Stimulated activated CD8-positive, alpha-beta memory T cell treated with anti-CD3 and anti-CD28 coated beads, Interleukin-7, amount 100 ng/mL, for 1 hour (primary cell): ENCODE measurements at places on chromosomes 6 and 20.

- DNase-seq, result no peak
Measured at GRCh38 chr6:7142918-7143475, 35.2 kb downstream of the RREB1 start.

- DNase-seq, result no peak
Measured at GRCh38 chr6:139531148-139532115, 157.0 kb upstream of the CITED2 start.

GRCh38 chr6:20204512-20204894 lies 7.8 kb downstream of the MBOAT1 start:
- no peak for DNase-seq

- no peak for DNase-seq
Measured at GRCh38 chr6:127382413-127382812, 39.0 kb upstream of the ECHDC1 start.

- DNase-seq, result no peak
Measured at GRCh38 chr6:8087870-8088754, 14.2 kb downstream of the EEF1E1 start.

GRCh38 chr6:52138284-52138683 lies 47.9 kb upstream of the IL17A start:
- DNase-seq, result no peak

DNA sequence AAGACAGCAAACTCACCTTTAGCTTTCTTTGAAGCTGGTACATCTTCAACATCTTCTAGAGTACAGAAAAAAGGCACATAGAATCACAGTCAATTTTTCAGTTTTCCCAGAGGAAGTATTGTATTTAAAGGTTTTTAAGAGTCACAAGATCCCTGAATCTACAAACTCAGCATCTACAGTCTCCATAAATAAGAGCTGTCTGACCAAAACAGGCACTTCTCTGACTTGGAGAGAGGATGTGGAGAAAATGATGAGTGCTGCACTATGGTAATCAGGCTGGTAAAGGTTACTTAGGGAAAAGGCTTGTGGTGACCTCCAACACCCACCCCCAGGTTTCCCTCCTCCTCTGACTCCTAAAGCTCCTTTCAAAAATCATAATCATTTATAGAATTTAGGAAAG lies 228.0 kb downstream of the CLVS2 start:
- DNase-seq, result no peak

DNA sequence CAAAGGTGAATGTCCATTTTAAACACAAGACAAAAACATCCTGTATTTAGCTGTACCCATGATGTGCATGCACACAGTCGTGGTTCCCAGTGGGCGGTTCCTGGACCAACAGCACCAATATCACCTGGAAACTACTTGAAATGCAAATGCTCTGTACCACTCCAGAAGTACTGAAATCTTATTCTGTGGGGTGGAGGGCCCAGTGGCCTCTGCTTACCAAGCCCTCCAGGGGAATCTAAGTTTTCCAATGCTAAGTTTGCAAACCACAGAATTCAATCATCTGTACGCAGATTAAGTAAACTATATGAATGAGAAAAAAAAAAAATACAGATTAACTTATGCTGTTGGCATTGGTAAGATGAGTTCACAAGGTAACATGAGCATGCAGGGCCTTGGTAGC lies 14.1 kb downstream of the TRMT6 start:
- DNase-seq, result no peak

DNA sequence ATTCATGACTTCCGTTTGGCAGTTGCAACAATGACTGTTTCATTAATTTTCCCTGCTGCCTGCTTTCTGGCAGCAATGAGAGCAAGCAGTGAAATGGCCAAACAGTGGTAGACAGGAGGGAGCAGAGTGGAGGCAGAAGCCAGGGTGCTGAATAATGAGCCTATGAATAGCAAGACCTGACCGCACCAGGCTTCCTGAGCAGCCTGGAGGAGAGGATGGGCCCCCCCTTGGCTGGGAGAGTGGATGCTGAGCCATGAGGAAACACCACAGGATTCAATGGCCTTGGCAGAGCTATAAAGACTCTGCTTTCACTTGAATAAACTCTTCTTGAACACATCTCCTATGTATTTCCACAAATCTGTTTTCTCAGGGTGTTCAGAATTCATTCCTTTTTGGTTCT lies 68.1 kb upstream of the SNRPB2 start:
- no peak for DNase-seq

DNA sequence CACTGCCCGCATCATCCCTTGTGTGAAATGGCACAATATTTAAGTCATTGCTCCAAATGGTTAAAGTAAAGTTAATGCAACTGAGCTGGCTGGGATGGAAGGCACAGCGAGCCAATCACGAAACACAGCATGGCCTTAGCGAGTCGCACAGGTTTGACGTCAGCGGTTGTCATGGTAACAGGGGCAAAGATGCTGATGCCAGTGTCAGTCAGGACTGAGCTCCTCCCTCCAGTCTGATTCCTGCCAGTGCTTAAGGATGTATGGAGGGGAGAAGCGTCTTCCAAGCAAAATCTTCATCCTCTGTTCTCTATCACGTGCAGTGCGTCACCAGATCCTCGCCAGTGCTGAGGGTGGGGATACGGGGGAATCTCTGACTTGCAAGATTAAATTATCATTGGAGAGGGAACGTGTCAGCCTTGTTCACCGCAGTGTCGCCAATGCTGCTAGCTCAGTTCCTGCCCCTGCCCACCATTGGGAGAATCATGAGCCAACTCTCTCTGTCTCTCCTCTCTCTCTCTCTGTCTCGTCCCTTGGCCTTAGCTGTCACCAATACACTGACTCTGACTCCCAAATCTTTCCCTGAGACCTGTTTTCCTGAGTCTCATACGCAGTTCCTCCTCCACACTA lies 24.5 kb downstream of the TSPYL4 start:
- DNase-seq, result no peak

- no peak for DNase-seq
Measured at GRCh38 chr20:62019881-62020492, 45.7 kb downstream of the TAF4 start.

DNA sequence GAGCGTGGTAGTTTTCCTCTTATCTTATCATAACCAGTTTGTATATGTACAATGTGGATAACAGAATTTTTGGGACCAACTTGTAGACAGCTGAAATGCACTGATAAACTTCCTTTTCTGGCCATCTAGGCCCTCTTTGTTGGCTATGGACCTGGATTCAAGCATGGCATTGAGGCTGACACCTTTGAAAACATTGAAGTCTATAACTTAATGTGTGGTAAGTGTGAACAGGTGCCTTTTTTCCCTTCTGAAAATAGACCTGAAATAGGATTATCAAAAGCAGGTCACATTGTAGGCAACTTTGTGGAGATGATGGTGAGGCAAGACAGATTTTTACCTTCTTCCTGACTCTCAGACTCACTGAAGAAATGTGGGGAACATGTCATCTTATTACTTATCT lies 67.8 kb downstream of the ENPP1 start:
- DNase-seq, result no peak

- DNase-seq, result no peak
Measured at GRCh38 chr20:23071996-23072395, 14.1 kb downstream of the CD93 start.

DNA sequence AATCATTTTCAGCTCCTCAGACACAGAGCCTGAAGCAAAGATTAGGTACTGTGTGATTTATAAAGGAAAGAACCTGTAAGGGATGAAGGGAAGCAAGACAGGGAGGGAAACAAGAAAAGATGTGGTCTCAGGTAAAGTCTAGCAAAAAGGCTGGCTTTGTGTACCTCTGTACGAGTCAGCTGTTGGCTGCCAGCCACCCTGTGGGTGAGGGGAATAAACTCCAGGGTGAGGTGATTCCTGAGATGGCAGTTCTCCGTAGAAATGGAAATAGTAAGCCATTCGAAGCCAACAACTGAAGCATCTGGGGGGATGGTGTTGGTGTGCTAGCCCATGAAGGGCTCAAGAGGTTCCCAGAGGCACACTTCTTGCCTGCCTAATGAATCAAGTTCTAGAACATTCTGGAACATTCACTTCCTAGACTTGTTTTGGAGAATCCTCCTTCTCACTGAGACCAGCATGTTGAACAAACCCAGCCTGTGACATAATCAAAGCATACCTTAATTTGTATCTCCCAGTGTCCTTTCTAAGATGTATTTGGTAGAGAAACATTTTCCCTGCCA lies 10.6 kb upstream of the TTPAL start:
- no peak for DNase-seq

DNA sequence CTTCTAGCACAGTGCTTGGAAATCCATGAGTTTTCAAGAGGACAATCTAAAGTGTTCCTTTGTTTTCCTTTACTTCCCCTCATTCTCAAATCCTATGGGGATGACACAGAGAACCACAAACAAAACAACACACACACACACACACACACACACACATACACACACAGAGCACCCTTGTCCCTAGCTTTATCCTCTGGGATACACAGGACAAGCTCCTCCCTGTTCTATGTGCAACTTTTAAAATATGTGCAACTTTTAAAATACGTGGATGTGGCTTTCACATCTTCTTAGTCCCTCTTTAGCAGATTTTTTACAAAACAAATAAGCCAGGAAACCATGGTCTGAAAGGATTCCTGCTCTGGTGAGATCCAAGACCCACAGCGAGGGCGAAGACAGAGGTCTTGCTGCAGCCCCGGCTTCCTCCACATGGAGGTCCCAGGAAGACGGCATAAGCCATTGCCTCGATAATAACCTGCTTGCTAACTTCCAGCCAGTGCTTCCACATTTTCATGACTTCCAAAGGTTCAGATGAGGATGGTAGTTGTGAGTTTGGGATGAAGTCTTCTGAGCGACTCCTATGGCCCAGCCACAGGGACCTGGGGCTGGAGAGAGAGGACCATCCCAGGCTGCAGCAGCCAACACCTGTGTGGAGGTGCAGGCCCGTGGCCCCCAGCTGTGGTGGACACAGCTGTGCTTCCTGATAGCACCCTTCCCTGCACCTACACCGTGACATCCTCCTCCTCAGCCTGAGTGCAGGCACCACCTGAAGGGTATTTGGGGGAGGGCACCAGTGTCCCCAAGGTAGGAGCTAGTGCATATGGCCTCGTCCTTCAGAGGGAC lies 62.8 kb upstream of the CD93 start:
- no peak for DNase-seq

DNA sequence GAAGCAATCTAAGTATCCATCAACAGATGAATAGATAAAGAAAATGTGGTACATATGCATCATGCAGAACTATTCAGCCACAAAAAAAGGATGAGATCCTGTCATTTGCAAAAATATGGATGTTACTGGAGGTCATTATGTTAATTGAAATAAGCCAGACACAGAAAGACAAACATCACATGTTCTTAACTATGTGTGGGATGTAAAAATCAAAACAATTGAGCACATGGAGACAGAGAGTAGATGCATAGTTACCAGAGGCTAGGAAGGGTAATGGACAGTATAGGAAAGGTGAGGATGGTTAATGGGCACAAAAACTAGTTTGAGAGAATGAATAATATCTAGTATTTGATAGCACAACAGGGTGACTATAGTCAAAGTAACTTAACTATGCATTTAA lies 26.3 kb downstream of the GGTLC1 start:
- DNase-seq, result no peak

GRCh38 chr6:167770291-167770955 lies 56.3 kb upstream of the AFDN start:
- DNase-seq, result no peak

DNA sequence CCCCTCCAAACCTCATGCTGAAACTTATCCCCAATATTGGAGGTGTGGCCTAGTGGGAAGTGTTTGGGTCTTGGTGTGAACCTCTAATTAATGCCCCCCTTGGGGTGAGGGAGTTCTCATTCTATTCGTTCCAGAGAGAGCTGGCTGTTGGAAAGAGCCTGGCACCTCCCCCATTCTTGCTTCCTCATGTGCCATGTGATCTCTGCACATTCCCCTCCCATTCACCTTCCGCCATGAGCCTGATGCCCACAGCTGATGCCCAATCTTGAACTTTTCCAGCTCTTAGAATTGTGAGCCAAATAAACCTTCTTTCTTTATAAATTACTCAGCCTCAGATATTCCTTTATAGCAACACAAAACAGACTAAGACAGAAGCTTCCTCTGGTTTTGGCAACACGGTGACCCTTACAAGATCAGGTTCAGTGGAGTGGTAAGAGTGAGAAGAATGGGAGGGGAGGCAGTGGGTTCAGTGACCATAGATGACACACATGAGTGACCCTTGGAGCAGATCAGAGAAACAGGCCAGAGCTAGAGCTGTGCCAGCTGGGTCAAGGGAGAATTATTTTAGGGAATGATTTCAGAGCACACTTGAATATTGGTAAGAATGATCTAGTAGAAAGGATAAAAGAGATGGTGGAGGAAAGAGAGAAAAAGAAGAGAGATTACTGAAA lies 176.4 kb downstream of the LY86 start:
- no peak for DNase-seq

DNA sequence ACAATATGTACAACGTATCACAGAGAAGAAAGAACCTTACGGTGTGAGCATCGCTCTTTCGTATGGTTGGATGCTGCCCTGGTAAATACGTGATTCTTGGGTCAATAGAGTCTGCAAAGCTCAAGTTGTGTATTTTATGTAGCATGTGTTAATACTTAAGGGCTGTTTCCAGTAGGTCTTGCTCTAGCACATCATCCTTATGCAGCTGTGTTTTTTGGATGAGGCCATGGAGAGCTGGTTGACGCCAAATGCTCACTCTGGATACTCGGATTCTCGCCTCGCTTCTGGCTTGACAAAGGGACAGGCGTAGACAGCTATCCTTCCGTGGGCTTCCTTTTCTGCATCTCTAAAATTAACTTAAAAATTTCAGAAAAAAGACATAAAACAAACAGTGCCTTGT lies 38.9 kb downstream of the SNRNP48 start:
- no peak for DNase-seq

- DNase-seq, result no peak
Measured at GRCh38 chr6:55399351-55399750, 72.1 kb downstream of the GFRAL start.

DNA sequence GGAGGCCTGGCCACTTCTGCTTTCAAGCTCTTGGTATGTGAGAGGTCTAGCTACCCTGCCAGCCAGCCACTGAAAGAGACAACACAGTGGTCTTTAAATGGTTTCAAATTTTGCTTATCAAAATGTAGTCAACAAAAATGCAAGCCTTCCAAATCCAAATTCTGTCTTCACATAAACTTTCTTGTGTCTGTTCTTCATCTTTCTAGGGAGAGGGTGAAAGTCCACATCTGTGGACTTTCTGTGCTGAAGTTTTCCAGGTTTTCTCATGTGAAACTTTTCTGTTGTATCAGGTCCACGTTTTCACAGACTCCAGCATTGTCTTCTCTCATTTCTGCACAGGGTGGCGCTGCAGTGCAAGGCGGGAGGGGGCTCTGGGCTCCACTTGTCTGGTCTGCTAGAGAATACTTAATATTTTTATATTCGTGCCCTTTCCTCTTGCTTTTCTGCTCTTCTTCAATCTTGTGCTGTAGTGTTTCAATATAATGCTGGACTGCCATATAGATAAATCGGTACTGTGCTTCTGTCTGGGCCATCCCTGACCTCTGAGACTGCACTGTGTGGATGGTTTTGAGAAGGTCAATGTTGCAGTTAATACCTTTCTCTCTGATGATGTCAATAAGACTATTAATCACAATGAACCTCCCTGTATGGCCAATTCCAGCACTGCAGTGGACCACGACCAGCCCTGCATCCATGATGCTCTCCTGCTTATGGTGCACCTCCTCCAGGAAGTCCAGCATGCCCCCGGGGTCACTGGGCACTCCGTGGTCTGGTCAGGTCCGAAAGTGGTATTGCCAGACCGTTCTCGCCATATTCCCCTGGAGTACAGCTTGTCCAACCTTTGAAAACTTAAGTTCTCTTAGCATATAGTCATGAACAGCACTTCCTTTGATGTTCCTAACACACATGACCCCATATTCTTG lies 161.6 kb upstream of the TNFAIP3 start:
- peak; percentile 44 for DNase-seq

GRCh38 chr6:135936606-135937005 lies 85.1 kb downstream of the PDE7B start:
- no peak for DNase-seq
